ENCODE measurements at places on chromosomes 4 and X.
A peak's percentile ranks its signal among the peaks of the same experiment; 100 is the strongest.

- DNase-seq: no peak
Measured at GRCh38 chr4:184439856-184440594, 34.3 kb downstream of the IRF2 start.

DNA sequence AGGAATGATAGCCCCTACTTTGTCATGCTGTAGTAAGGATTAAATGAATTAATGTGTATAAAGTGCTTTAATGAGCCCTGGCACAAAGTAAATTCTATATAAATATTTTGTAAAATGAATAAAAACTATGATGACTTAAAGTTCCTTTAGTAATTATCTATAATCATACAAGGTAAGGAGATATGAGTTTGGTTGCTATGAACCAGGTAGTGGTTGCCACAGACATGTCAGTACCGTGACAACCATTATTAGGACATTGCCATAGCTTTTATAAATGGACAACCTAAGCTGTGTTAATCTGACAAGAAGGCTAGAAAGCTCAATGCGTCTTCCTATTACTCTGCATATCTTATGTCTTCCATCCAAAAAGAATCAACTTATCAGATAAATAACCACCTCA is at the start of gene ARL13A:
ARL13A (plus strand) TSS at position 301 of the 400 bp plus-strand sequence. CDS start 3,982 bp downstream, outside the sequence.
- no peak for DNase-seq

- DNase-seq: no peak
Measured at GRCh38 chr4:101156619-101157310, 190.6 kb downstream of the PPP3CA start.

- DNase-seq: no peak
Measured at GRCh38 chr4:48018112-48018511, 1.5 kb downstream of the NIPAL1 start.

DNA sequence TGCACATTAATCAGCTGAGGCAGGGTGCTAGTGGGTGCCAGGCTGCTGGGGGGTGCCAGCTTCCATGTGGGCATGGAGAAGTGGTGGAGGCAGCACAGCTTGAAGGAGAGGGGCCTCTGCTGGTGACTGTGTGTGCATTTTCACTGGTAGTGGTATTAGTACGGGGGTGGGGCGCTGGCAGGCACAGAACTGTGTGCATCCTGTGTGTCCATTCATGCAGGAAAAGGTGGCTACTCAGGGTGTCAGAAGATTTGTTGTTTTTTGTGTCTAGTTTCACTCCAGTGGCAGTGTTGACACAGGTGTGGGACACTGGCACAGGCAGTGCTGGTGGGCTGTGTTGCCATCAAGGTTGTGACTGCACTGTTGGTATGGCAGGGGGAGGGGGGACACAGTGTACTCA is 1303.6 kb downstream of the FAM133A start:
- no peak for DNase-seq

DNA sequence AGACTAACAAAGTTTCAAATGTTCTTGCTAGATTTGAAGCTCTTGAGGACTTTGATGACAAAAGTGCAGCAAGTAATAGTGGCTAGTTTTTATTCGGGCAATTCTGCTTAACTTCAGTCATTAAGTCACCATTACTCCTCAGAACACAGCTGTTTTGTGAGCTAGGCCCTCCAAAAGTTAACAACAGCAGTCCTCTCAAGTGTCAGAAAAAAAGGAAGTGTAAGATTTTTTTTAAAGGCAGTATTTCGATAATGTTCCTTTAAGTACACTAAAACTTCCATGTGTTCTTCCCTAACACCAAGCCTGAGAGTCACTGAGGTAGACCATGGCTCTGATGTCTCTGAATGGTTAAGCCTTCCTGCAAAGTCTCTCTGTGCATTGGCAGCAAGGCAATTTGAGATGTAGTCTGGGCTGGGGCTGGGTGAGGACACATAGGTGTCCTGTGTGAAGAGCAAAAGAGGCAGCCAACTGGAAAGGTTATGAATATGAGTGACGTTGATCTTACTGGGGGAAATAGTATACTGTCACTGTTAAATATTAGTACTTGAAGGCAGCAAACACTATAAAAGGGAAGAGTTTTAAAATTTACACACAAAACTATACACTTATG is 174.0 kb upstream of the MAP3K15 start:
- no peak for DNase-seq

DNA sequence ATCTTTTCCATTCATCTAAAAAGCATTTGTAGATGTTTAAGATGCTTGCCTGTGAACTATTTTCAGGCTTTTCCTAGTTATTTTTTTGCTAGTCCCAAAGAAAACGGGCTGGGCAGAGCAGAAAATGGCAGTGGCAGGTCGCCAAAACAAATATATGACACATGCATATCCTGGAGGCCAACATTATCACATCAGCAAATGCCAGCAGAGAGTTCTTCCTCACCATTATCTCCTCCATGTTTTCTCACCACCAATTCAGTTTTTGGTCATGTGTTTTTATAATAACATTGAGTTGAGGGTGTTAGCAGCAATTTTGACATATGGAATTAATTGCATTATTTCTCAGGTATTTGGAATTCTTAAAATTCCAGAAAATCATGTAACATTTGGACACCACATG is 97.9 kb upstream of the EOLA2 start:
- no peak for DNase-seq

GRCh38 chrX:53284684-53285447 is 3.5 kb upstream of the IQSEC2 start:
- DNase-seq: peak; percentile 65
